ENCODE measurements at places on chromosomes 6 and 20. TPM values are rescaled to one million over a fixed set of nuclear protein-coding genes. Genes with fewer than 3 reads are reported as not detected.

The XKR7 gene
- total RNA-seq, result 0.04 TPM

The VWA7 gene
- total RNA-seq, result 1.7 TPM

The ANKRD6 gene
- total RNA-seq, result 2.2 TPM

The TCF15 gene
- total RNA-seq, result 0.14 TPM

The CLPSL2 gene
- not detected for total RNA-seq

The HCRTR2 gene
- total RNA-seq, result not detected

The GNMT gene
- total RNA-seq, result 0.20 TPM

The ZNF831 gene
- 6.5 TPM for total RNA-seq

The ZNF311 gene
- total RNA-seq, result 1.0 TPM

GRCh38 chr6:133092771-133093170 is 148.4 kb upstream of the EYA4 start:
- no peak for DNase-seq

GRCh38 chr20:34689486-34689885 is 12.6 kb upstream of the PIGU start:
- no peak for DNase-seq

- peak; percentile 45 for DNase-seq
Measured at GRCh38 chr20:1108437-1108920, 9.9 kb upstream of the PSMF1 start.

GRCh38 chr6:29916741-29917140 is 25.6 kb upstream of the HLA-A start:
- DNase-seq, result no peak

GRCh38 chr6:79922018-79922417 is 25.3 kb downstream of the ELOVL4 start:
- DNase-seq, result no peak

- DNase-seq, result no peak
Measured at GRCh38 chr6:1597924-1598323, 11.8 kb upstream of the FOXC1 start.

GRCh38 chr6:24396824-24397223 is 5.9 kb upstream of the MRS2 start:
- DNase-seq, result no peak

DNA sequence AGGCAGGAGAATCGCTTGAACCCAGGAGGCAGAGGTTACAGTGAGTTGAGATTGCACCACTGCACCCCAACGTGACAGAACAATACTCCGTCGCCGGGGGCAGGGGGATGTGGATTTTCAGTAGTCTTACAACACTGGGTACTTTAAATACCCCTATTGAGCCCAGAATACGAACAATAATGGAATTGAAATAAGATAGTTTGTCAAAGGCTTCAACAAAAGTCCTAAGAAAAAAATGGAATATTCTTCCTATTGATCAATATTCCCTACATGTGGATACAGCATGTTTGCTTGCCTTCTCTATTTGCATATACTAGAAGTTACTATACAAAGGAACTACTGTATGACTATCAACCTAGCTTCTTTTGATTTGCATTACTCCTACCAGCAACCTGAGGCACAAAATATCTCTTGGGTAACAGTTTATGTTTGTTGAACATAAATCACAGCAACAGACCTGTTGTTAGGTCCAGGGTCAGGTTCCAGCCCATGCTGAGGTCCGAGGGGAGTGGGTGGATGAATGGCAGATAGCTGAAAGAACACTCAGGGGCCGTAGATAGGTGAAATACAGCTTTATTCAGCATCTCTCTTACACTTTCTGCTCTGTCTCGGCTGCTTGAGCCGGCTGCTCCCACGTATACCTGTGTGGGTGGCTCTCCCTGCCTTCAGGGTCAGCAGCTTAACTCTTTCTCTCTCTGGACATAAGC is 23.8 kb downstream of the MAN1A1 start:
- DNase-seq, result no peak

GRCh38 chr20:1669304-1669703 is 11.7 kb upstream of the SIRPG start:
- DNase-seq, result no peak

- no peak for DNase-seq
Measured at GRCh38 chr6:134619077-134619476, 301.2 kb upstream of the SGK1 start.

DNA sequence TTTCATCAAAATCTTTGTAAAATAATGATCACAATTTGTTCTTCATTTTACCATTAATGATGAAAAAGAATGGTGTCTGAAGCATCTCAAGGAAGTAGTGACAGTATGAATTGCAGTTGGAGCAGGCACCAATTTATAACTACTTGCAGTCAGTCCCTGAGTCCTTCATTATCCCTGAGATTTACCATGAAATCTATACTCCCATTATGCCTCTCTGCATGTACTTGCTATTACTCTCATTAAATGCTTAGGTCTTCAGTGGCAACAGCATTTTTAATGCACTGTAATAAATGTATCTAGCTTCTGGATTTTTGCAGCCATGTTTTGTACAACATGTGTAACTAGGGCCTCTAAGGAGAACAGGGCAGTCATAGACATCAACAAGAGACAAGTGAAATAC is 708.8 kb downstream of the EYS start:
- no peak for DNase-seq

DNA sequence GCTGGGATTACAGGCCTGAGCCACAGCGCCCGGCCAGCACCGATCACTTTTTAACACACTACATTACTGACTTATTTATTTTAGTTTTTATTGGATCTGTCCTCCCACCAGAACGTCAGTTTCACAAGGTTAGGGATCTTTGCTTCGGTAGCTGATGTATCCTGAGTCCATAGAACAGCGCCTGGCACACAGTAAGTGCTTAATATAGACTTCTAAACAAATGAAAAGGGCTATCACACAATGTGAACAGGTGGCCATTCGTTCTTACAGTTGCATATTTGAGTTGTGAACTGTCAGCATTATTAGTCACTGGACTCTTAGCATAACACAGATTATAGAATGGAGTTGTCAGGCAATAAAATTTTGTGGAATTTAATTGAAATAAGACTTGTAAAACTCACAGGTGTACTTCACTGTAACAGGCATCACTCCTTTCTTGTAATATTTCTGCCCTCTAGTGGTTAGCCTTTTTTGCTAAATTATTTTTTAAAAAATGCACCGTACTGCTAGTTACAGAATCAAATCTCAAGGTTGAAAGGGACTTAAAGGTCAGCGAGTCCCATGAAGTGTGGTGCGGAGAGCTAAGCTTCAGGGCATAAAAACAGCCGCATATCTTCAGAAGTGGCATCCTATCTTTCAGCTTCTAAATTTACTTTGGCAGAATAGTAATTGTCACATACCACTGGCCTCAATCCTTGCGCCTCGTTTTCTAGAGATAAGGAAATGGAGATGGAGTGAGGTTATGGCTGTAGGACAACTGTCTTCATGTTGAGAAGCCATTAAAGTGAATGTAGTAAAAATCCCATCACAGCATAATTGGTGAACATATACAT is 3.4 kb upstream of the TBC1D7 start:
- no peak for DNase-seq

- DNase-seq, result peak; percentile 40
Measured at GRCh38 chr6:109187399-109188114, 92.2 kb downstream of the CEP57L1 start.

DNA sequence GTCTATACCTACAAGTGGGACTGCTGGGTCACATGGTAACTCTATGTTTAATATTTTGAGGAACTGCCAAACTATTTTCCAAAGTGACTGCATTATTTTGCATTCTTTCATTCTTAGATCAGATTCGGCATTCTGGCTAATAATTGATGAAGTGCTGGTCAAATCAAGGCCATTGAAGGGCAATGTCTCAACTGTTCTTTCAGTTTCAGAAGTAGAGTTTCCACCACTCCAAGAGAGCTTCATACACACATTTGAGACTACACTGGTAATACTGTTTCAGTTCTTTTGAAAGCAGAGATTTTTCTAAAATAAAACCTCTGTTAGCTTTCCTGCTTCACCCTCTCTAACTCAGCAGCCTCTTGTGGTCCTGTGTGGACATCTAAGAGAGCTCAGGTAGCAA is 154.5 kb downstream of the CFAP61 start:
- no peak for DNase-seq
